ENCODE measurements at places on chromosomes 11 and 22.

DNA sequence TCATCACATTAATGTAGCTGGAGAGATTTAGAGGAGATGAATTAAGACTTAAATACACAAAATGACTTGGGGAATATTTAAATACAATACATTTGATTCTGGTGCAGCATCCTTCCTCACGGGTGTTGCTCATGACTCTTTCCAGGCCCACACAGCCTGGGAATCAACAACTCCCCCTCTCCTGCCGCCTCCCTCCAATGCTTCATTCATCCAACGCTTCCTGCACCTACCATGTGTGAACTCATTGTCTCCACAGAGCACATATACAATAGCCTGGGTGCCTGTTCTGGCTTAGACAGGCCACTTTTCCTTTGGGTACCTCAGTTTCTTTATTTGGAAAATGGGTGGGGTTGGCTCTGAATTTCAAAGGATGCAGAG lies 476.9 kb upstream of the CADM1 start:
- no peak for DNase-seq

DNA sequence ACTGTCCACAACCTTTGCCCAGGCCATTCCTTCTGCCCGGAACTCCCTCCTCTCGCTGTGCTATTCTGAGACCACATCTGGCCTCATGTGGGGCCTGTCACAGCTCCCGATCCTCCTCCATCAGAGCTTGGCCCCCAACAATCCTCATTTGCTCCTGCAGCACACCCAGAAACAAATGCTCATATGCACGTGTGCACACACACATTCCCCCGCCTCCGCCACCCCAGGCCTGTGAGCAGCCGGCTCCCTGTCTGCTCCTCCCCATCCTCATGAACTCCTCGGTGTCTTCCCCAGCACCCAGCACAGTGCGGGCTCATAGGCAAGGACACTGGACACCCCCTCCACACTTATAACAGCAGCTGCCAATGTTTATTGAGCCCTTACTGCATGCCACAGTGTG lies 29.7 kb upstream of the PICK1 start:
- DNase-seq: no peak

- no peak for DNase-seq
Observed at GRCh38 chr22:30114361-30114760, 34.1 kb downstream of the HORMAD2 start.

DNA sequence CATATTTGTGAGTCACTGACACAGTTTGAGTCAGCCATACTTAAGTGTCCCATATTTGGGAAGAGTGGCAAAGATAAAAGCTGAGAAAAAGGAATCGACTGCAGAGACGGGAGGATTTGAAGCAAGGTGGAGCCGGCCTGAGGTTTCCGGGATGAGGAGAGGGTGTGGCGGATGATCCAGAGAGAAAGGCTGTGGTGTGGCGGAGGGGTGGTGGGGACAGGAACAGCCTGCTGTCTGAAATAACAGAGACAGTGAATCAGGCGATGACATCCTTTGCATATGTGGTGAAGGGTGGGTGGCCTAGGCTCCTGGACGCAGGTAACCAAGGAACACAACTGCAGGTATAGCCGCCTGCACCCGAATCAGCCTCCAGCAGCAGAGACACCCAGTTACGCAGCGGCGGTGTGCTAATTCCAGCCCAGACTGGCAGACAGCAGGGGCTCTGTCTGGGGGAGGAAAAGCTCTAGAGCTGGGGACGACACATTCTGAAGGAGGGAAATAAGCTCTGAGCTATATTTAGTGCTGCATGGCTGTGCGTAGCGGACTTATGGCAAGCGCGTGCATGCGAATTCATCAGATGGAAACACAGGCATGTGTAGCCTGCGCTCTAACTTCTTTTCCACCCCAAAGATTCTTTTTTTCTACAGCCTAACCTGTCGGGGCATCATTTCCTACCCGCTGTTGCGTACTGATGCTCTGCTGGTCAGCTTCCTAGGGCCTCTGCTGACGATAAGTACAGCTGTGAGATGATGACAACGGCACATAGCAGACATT lies 62.7 kb upstream of the BARX2 start:
- no peak for DNase-seq

DNA sequence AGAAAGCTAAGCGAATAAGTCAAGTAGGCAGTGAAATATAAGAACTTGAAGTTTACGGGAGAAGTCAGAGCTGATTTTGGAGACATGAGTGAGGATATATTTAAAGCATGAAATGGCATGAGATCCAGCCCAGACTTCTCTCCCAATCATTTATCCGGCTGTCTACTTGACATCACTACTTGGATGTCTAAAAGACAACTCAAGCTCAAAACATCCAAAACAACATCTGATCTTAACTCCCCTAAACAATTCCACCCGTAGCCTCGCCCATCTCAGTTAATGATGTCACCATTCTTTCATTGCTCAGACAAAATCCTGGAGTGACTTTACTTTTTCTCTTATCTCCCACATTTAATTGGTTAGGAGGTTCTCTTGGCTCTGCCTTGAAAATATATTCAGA lies 44.5 kb downstream of the WEE1 start:
- DNase-seq: no peak

DNA sequence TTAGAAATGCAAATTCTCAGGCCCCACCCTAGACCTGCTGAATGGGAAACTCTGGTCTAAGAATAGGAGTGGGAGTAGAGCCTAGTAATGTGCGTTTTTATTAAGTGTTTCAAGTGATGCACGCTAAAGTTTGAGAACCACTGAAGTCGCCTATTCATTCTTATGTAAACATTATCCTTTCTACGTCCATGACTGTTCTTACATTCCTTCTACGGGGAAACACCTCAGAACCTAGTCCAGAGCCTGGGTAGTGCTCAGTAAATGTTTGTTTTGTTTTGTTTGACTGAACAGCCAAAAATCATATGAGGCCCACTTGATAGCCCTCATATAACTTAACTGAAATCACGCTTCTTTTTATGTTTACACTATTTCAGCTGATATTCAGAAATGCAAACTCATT lies 29.8 kb downstream of the VSIG10L2 start:
- no peak for DNase-seq

DNA sequence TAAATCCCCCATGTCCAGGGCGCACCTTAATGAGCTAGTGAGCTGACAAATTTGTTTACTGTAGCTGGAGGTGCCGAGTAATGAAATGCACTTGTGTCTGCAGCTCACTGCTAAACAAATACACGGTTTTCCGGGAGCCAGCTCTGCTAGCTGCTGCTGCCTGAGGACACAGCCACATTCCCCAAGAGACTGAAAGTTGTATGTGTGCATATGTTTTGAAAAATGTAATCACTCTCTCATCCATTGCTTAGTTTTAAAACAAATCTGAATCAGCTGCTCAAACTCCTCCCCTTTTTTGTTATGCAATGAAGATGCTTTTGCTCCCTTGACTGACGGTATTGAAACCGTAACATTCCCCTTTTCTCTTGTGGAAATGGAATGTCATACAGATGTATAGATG lies 62.4 kb upstream of the NNMT start:
- DNase-seq: no peak

- no peak for DNase-seq
Observed at GRCh38 chr11:16953663-16954062, 60.6 kb downstream of the PLEKHA7 start.

GRCh38 chr22:29258407-29259252 lies 9.2 kb downstream of the RHBDD3 start:
- no peak for DNase-seq

DNA sequence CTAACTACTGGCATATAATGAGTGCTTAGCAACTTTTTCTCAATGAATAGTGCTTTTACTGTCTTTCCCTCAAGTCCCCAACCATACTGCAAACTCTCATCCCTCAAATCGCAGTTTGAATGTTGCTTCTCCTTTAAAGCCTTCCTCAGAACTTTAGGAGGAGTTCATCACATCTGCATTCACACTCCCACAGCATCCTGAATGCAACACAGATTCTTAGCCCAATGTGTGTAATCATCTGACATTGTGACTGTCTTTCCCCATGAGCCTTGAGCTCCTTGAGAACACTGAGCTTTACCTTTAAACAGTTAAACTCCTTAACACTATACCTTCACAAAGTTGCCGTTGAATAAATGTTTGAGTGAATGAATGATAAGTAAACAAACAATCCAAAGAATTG lies 81.7 kb upstream of the FAM181B start:
- DNase-seq: no peak

DNA sequence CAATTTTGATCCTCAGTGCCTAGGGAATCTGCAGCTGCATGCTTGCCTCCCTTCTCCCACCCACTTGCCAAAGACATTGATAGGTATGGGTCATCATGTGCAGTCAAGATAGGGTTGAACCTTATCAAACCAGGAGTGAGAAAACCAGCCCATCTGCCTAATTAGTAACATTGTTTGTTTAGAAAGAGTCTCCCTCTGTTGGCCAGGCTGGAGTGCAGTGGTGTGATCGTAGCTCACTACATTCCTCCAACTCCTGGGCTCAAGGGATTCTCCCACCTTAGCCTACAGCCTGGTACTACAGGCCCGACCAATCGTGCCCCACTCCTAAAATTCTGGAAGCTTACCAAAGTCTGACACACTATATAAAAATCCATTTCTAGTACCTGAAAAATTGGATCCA lies 4.6 kb downstream of the C11orf71 start:
- no peak for DNase-seq

- no peak for DNase-seq
Observed at GRCh38 chr22:45804986-45805325, 133.3 kb downstream of the ATXN10 start.

- DNase-seq: peak; percentile 15
Observed at GRCh38 chr11:23078289-23078971, 218.2 kb upstream of the CCDC179 start.

- DNase-seq: no peak
Observed at GRCh38 chr22:41842996-41843970, 10.4 kb downstream of the SREBF2 start.

DNA sequence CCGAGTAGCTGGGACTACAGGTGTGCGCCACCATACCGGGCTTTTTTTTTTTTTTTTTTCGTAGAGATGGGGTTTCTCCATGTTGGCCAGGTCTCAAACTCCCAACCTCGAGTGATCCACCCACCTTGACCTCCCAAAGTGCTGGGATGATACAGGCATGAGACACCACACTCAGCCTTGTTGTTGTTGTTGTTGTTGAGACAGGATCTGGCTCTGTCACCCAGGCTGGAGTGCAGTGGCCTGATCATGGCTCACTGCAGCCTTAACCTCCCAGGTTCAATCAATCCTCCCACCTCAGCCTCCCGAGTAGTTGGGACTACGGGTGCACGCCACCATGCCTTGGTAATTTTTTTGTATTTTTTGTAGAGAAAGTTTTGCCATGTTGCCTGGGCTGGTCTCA lies 23.4 kb upstream of the CLDN5 start:
- DNase-seq: no peak

GRCh38 chr11:72762641-72763304 lies 10.6 kb upstream of the ARAP1 start:
- DNase-seq: no peak

DNA sequence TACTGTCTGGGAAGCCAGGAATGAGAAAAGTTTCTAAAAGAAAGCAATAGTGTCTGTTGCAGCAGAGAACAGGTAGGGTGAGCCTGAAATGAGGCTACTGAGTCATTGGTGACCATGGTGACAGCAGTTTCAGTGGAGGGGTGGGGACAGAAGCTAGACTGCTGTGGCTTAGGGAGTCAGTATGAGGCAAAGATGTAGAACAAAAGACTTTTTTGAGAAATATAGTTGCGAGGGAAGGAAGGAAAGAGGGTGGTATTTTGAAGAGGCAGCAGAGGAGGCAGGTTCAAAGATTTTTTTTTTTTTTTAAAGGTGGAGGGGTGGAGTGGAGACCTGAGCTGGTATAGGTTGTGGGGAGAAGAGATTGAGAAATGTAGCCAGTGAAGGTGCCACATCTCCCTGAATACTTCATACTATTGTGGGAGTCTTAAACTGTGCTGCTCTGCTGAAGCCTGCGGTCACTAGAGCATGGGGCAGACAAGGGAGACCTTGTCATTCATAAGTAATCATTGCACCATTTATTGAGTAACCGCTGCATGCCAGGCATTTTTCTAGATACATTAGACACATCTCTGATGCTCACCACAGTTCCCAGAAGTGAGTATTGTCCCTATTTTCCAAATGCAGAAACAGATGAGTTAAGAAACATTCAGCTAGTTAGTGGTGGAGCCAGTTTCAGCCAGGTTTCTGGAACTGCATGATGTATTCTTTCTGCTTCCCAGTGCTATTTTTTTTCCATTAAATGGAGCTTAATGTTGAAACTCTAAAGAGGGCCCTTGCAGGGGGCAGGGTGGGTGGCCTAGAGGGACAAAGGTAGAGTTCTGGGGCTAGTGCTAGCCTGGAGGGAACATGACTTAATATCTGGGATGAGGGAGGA lies 49.9 kb downstream of the STIM1 start:
- DNase-seq: no peak

- no peak for DNase-seq
Observed at GRCh38 chr11:125649465-125650166, 24.7 kb downstream of the CHEK1 start.

- no peak for DNase-seq
Observed at GRCh38 chr11:119100994-119101758, 477 bp downstream of the DPAGT1 start.

DNA sequence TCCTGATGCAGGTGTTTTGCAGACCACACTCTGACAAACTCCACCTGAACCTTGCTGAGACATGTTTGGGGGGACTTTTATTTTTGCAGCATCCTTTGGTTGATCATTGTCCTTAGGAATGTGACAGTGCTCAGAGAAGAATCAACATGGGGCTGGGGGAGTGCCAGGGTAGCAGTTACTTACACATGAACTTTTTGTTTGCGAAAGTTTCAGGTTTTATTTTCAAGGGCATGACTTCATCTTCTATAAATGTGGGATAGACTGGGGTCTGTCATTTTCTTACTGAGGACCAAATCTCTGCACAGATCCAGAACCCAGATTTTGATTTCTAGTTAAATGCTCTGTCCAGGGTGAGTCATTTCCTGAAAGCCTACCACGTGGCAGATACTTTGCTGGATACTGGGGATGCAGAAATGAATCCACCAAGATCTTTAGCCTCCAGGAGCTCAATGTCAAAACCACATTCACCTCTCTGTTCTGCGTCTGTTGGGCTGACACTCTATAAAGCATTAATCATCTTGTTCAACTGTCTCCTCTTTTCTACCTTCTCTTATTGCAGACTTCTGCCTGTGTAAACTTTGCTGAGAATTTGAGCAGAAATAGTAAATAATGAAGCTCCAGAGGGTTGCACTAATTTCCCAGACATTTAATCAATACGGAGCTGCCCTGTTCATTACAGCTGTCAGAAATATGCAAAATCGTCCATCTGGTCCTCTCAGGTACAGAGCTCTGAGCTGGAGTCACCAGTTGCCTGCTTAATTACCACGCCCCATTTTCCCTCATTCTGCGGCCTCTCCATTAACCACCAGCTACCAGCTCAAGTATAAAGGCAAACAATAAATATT lies 387.9 kb downstream of the MIAT start:
- no peak for DNase-seq

All from GM18507 (cell line).